GM12878 (cell line): ENCODE measurements at places on chromosomes 13 and 19. TPM values are rescaled to one million over a fixed set of nuclear protein-coding genes. Genes with fewer than 3 reads are reported as not detected.

- peak; percentile 4 for DNase-seq
Observed at GRCh38 chr19:36054733-36055686, at the start of gene WDR62. TSS of gene WDR62 (plus strand) at chr19:36054897. CDS start at chr19:36054972, 75 bp downstream.

LRP3 gene
- polyA plus RNA-seq: 0.12 and 0.13 TPM in 2 replicates

TPM4 gene
- polyA plus RNA-seq: 455 and 473 TPM in 2 replicates

DNA sequence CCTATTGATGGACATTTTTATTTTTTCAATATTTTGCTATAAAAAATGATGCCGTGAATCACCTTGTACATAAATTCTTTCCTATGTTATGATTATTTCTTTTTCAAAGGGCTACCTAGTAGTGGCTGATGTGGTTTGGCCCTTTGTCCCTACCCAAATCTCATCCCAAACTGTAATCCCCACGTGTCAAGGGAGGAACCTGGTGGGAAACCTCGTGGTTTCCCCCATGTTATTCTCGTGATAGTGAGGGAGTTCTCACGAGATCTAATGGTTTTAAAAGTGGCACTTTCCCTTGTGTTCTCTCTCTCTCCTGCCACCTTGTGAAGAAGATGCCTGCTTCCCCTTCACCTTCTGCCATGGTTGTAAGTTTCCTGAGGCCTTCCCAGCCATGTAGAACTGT lies 94.9 kb downstream of the TM9SF2 start:
- no peak for DNase-seq

DNA sequence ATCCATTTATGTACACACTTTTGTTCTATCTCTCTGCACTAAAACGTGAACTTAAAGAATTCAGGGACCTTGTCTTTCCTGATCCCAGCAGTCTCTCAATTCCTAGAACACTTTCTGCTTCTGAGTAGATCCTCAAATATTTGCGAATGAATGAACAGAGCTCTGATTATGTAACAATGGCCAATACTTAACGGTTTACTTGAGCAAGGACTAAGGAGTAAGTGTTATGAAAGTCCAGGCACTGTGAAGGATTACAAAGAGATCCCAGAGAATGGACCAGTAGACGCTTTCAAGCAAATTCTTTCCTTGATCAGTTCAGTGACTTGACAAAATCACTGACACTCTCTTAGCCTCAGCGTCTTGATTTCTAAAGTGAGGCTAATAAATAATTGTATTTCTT lies 514.5 kb upstream of the KLHL1 start:
- no peak for DNase-seq

DNA sequence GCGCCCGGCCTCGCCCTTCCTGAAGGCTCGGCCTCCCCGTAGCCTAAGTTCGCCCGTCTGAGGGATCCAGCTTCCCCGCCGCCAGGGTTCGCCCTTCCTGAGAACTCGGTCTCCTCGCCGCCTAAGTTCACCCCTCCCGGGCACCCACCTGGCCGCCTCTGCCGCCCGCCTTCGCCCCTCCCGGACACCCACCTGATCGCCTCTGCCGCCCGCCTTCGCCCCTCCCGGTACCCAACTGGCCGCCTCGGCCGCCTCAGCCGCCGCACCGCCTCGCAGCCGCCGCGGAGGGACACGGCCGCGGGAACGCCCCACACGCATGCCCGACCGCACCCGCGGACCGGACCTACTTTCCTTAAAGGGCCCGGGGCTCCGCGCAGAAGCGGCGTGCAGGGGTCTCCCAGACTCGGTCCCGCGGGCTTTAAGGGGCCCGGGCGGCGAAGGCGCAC lies at the start of gene MOB3A:
TSS of gene MOB3A (minus strand) at position 293 of the 446 bp plus-strand sequence. CDS start 17,766 bp downstream, outside the sequence.
- DNase-seq: no peak

- no peak for DNase-seq
Observed at GRCh38 chr13:107866032-107866940, 349.1 kb downstream of the LIG4 start.

IL11 gene
- polyA plus RNA-seq: not detected in 2 replicates

DNA sequence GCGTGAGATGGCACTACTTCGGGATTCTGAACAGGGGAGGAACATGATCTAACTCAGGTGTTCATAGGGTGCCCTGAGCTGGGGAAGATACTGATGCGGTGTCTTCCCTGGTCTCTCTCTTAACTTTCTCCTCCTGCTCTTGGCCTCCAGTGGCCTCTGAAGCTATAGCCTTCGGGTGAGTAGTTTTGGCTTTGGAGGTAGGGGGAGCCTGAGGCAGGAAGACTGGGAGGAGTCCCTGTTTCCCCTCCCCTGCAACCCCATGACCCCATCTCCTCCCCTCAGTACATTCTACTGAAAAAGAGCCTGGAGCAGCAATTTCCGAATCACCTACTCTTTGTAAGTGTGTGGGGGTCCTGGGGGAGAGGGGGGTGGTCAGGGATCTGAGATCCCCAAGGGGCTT lies 3.5 kb downstream of the SELENOV start:
- DNase-seq: no peak

GRCh38 chr13:99717959-99718674 lies 216.8 kb downstream of the TM9SF2 start:
- no peak for DNase-seq

COX6B2 gene
- not detected in 2 replicates for polyA plus RNA-seq

ARHGAP33 gene
- 2.0 and 2.3 TPM in 2 replicates for polyA plus RNA-seq

DNA sequence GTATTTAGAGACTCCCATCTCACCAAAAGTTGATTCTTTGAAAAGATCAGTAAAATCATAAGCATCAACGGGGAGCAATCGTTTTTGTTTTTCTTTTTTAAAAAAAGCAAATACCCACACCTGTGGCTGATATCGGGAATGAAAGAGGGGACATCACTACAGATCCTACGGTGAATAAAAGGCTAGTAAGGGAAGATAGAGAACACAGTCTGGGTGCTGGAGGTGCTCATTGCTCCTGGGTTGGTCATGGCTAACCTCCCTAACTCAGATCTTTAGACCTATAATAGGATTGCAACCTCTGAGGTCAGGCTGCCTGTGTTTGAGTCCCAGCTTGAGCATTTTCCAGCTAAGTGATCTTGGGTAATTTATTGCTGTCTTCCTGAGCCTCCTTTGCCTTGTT lies 1.1 kb downstream of the EHD2 start:
- no peak for DNase-seq

- DNase-seq: no peak
Observed at GRCh38 chr19:10565028-10565566, 713 bp downstream of the KRI1 start.

- DNase-seq: no peak
Observed at GRCh38 chr13:89214185-89214584, 1543.0 kb downstream of the SLITRK5 start.

DNA sequence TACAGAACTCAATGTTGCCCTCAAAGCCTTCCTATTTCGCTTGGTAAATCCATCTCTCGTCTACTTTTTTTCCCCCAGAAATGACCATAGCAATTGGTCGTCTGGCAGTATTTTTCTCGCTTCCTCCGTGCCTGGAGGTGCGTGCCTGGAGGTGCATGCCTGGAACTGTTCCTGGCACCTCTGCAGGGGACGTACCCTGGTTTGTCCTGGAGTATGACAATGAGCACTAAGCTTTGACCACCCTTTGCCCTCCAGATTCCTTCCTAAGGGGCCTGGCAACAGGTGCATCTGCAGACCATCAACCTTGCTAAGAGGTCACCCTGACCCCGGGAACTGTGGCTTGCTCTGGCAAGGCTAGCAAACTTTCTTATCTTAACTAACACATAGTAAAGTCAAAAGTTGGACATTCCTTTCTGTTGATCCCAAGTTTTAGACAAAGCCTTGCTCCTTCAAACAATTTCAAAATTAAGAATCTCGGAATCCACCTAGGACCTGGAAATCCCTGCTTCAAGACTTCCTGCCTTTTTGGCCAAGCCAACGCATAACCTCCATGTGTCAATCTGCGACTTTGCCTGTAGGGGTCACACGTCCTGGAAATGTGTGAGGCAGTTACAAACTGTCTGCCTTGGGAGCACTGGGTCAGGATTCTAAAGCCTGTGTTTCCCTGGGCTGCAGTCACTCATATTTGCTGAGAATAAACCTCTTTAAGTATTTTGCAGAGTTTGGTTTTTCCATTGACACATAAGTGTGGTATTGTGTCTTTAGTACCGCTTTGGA lies 28.8 kb upstream of the TUBGCP3 start:
- DNase-seq: no peak

ZNF738 gene
- polyA plus RNA-seq: 11.9 and 13.0 TPM in 2 replicates

BEST2 gene
- not detected in 2 replicates for polyA plus RNA-seq
